ENCODE measurements at places on chromosomes 7 and 10. TPM values are rescaled to one million over a fixed set of nuclear protein-coding genes. Genes with fewer than 3 reads are reported as not detected.

PNLIPRP3 gene
- total RNA-seq, result not detected

CXCL12 gene
- not detected for total RNA-seq

ZFAND2A gene
- 65.1 TPM for total RNA-seq

PON3 gene
- 1.5 TPM for total RNA-seq

EBLN1 gene
- total RNA-seq, result not detected

GARIN1A gene
- total RNA-seq, result 0.57 TPM

NUDT13 gene
- 5.2 TPM for total RNA-seq

SCART1 gene
- 1.0 TPM for total RNA-seq

SPDYE2B gene
- not detected for total RNA-seq

CUZD1 gene
- 1.4 TPM for total RNA-seq

DHTKD1 gene
- 41.1 TPM for total RNA-seq

TAS2R41 gene
- total RNA-seq, result not detected

LRRC18 gene
- total RNA-seq, result not detected

EN2 gene
- not detected for total RNA-seq

CDC14C gene
- not detected for total RNA-seq

ANKRD61 gene
- not detected for total RNA-seq

UPK3BL2 gene
- 24.3 TPM for total RNA-seq

CRYGN gene
- total RNA-seq, result 1.2 TPM

FKBP9 gene
- 160 TPM for total RNA-seq

ENTPD1 gene
- not detected for total RNA-seq

MKLN1 gene
- 60.1 TPM for total RNA-seq

PAX4 gene
- not detected for total RNA-seq

TFR2 gene
- 4.8 TPM for total RNA-seq

GDF2 gene
- not detected for total RNA-seq

CFAP46 gene
- not detected for total RNA-seq

Measured in PC-9 (cell line).